ENCODE measurements at places on chromosomes 2 and 18. TPM values are rescaled to one million over a fixed set of nuclear protein-coding genes. Genes with fewer than 3 reads are reported as not detected.

DNA sequence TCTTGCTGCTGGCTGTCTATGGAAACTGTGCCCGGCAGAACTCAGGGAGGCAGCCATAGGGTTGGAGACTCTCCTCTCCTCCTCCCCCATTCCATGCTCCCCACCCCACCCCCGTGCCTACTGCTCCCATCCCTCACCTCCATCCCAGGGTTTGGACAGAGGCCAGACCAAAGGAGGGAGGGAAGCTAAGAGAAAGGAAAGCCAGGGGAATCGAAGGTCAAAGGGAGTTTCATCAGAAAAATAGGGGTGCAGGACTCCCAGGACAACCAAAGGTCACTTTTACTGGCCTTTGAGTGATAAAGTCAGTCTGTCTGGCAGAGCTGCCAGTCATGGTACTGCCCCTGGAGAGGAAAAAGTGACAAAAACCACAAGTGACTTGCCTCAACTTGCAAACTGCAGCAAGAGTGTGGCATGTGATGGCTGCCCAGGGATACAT is 187.3 kb upstream of the CTAGE1 start:
- H3K4me3 ChIP-seq, result no peak overlapping the region
- no peak overlapping the region for H3K27ac ChIP-seq
- DNase-seq, result no peak
- H3K27me3 ChIP-seq, result peaks cover 6% of the 10 kb centered on the region
- no peaks in the 10 kb centered on the region for H3K36me3 ChIP-seq
- H3K4me1 ChIP-seq, result no peaks in the 10 kb centered on the region

GRCh38 chr2:212672186-212672585 is 133.6 kb upstream of the ERBB4 start:
- H3K27me3 ChIP-seq, result peaks cover 3% of the 10 kb centered on the region
- H3K36me3 ChIP-seq, result no peaks in the 10 kb centered on the region
- no peaks in the 10 kb centered on the region for H3K4me1 ChIP-seq
- no peak overlapping the region for H3K4me3 ChIP-seq

RTKN gene
- 0.95 TPM for total RNA-seq

DUSP19 gene
- 6.0 TPM for total RNA-seq
